ENCODE measurements at places on chromosomes 11 and 22. TPM values are rescaled to one million over a fixed set of nuclear protein-coding genes. Genes with fewer than 3 reads are reported as not detected.

- no peak for DNase-seq
These were observed 83.1 kb downstream of the PTPRJ start for GRCh38 chr11:48063424-48063978.

Gene PRG3
- not detected for total RNA-seq

Gene OR51E1
- not detected for total RNA-seq

DNA sequence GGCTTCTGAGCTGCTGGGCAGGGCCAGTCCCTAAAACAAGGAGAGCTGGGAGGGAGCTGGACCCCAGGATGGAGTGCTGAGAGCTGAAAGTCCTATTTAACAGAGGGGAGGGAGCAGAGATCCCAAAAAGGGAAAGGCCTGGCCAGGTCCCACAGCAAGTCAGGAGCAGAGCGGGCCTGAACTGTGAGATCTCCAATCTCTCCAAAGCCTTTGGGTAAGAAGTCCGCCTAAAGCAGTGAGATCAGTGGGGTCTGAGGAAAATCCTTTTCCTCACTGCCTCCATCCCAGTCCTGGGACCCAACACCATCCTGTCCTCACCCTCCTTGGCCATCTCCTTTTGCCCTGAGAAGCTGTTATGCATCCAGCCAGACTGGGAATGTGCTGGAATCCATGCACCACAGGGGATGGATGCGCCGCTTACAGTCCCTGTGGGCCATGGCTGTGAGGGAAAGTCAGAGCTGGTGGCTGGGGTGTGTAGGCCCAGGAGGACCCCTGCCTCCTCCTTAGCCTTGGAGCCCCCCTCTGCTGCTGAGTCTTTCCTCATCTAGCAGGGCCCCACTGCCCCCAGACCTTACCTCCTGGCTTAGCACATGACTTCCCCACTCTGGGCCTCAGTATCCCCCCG, 8.6 kb downstream of the LRRC75B start:
- DNase-seq: no peak

DNA sequence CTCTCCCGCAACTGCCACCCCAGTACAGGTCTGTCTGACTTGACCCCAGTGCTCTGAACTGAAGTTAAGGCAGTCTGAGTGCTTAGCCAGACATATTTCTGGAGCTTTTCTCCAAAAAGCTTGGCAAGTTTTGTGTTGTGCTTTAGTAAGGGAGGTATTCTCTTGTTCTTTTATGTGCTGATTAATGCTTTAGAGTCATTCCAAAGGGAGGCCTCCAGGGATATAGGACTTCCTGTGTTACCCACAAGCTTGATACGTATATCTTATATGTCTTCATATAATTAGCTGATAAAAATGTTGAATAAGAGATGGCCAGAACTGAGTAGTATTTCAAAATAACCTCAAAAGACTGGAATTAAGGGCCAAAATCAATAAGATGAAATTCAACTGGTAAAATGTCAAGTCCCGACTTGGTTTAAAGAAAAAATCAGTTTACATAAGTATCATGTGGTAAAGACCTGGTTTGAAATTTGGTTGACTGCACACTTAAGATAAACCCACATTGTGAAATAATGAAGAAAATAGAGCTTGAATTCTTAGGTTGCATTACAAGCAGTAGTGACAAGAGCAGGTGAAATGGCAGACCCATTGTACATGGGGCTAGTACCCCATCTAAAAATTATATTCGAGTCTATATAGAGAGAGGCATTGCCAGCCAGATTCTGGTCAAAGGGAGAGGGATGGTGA, 226.9 kb downstream of the SNX19 start:
- DNase-seq: no peak

GRCh38 chr22:27935897-27936296, 16.8 kb upstream of the PITPNB start:
- no peak for DNase-seq

DNA sequence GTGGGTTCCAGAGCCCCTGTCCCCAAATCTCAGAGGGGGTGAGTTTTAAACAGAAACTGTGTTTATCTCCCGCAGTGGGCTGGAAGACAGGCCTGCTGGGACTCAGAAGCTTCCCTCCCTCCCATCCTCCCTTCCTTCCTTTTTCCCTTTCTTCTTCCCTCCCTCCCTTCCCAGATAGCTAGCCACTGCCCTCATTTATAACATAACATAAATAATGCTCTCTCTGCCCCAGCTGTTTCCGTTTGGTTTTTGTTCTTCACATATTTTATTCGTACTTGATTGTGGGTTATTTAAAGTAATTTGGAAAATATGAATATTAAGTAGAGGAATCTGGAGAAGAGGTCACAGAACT, 140.9 kb downstream of the TEAD1 start:
- DNase-seq: no peak

DNA sequence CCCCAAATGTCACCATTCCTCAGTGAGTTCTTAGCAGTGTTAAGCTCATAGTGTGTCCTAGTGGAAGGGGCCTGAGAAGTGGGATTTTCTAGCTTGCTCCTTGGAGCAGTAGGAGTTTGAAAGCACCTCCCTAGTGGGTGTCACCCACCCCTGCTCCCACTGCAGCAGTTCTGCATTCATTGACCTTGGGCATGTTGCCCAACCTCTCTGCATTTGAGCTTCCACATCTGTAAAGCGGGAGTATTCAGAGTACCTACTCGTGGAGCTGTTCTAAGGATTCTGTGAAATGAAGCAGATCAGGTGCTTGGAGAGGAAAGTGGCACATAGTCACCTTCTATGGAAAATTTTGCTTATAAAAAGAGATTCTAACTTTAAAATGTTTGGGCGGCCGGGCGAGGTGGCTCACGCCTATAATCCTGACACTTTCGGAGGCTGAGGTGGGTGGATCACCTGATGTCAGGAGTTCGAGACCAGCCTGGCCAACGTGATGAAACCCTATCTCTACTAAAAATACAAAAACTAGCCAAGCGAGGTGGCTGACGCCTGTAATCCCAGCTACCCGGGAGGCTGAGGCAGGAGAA, 16.9 kb downstream of the LMO2 start:
- no peak for DNase-seq
